Activated naive CD4-positive, alpha-beta T cell (primary cell): ENCODE measurements at places on chromosomes 6 and 20.

DNA sequence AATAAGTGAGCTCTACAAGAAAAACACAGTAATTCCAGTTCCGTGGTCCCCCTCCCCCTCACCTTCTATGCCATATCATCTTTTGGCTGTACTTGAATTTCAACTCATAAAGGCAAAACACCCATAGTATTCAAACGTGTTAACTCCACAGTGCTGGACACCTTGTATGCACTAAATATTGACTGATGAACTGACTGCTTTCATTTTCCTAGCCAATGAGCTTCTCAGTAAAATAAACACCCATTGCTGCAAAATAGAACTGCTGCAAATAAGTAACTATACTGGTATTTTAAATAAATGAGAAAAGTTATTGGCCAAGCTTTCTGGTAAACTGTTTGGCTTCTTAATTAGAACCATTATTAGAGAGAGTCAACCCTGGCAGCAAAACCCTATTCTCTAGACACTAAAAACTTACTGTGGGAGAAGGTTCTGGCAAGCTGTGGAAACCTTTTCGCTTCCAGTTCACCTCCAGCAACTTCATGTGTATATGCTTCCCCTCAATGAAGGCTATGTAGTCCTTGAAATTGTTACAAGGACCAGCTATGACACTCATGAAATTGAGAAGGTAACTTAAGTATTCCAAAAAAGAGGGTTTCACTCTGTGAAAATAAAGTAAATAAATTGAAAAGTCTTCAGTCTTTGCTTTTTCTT lies 86.0 kb downstream of the MBOAT1 start:
- no peak for DNase-seq

DNA sequence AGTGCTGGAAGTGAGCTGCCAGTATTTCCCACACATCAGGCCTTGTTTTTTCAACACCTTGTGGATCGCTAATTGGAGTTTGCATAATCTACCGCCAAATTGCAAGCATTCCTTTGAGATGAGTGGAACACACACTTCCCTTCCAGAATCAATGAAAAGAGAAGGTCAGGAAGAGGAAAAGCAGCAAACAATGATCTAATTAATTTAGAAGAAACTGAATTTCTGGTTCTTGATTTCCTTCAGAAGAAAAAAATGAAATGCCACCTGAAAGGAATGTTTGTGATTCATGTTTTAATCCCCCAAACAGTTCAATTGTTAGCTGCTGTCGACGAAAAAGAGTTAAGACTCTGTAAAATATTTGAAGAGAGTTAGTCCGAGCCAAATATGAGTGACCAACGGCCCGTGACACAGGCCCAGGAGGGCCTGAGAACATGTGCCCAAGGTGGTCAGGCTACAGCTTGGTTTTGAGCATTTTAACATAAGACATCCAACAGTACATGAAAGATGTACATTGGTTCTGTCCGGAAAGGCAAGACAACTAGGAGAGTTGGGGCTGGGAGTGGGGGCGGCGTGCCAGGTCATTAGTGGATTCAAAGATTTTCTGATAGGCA lies 182.3 kb downstream of the MTFR2 start:
- no peak for DNase-seq

DNA sequence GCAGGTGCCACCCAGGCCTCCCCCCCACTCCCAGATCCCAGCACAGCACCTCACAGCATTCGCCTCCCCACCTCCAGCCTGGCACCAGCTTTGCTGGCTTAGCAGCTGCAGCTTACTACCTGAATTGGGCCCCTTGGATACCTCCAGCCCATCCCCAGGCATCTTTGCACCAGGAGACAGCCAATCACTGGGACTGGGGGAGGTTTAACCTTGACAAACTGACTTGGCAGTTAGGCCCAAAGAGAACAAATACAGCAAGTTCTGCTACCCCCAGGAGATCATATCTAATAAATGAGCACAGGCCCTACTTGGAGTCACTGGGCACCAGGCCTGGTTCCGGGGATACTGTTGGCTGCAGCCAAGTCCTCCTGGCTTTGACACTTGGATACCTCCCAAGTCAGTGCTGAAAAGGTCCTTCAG lies 8.8 kb downstream of the PDRG1 start:
- DNase-seq, result no peak

DNA sequence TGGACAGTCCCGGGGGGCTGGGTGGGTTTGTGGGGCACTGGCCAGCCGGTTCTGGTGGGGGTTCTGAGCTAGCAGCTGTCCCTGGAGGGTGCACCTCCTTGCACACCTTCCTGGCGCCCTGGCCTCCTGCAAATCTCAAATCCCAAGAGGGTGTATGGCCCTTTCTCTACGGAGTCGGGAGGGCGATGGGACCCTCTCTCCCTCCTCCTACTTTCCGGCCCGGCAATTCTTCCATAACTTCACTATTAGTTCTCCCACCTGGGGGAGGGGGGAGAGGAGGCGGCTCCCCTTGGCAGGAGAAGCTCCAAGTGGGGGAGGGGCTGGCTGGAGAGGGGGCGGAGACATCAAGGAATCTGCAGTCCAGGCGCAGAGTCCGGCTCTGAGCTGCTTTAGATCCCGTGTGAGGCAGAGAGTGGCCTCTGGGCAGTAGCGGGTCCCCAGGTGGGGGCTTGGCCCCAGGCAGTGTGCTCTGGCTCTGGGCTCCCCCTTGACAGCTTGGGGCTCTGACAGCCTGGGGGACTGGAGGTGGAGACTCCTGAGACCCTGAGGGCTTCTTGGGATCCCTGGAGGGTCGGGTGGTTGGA lies 1.4 kb upstream of the LAMA5 start:
- no peak for DNase-seq

- DNase-seq, result no peak
These were observed 31.8 kb downstream of the FITM2 start for GRCh38 chr20:44279228-44279627.

GRCh38 chr20:5779071-5779900 lies 29.1 kb downstream of the SHLD1 start:
- DNase-seq, result no peak

GRCh38 chr6:63584125-63584514 lies 11.8 kb downstream of the LOC128125822 start:
- no peak for DNase-seq

GRCh38 chr20:23097636-23098580 lies 11.8 kb upstream of the CD93 start:
- no peak for DNase-seq

GRCh38 chr20:3383878-3384495 lies 23.5 kb downstream of the DNAAF9 start:
- DNase-seq, result no peak

- no peak for DNase-seq
These were observed 46.2 kb upstream of the EEF1A1 start for GRCh38 chr6:73566954-73567591.
